ENCODE measurements at places on chromosomes 3 and 15.

- no peak for ATAC-seq
Measured at GRCh38 chr3:8627201-8627940, 17.2 kb downstream of the SSUH2 start.

DNA sequence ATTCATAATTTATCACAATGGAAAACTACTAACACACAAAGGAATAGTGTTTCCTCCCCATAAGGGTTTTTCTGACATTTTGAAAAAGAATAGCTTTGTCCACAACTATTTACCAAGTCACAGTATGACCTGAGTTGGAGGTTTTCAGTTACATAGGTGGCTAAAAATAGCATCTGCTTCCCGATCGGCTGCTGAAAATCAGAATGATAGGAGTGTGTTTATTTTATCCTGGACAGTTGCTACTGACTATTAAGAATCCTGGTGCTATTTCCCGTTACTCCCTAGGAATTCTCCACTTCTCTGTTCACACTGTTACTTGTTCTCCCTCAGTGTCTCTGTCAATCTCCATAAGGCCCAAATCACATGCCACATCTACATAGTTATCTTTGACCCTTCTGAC is 353.9 kb upstream of the RARB start:
- ATAC-seq, result no peak

- no peak for ATAC-seq
Measured at GRCh38 chr3:116034086-116034485, 410.8 kb downstream of the GAP43 start.

DNA sequence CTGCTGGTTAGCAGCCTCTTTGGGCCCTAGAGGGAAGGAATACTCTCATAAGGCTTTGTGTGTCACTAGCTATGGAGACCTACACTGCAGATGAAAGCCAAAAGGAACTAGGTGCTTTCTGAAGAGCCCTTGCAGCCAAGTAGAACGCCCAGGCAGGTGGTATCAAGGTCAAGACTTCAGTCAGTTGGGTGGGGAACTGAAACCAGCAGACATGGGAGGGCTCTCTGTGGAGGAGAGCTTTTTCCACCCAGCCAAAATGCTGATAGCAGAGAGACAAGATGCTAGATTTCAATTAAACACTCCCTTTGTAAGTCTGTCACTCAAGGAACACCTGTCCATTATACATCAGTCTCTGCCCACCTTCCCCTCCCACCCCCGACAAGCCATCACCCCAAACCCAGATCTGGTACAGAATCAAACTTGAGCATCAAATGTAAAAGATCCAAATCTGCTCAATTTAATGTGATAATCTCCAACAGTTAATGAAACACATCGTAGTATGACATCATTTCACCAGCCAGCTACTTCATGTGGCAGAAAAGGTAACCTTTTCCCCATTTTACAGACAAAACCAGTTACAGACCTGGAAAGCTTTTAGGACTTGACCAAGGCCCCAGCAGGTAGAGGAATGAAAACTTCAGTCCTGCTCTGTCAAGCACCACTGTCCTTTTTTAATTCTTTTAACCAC is 14.6 kb downstream of the MRPS25 start:
- no peak for ATAC-seq

DNA sequence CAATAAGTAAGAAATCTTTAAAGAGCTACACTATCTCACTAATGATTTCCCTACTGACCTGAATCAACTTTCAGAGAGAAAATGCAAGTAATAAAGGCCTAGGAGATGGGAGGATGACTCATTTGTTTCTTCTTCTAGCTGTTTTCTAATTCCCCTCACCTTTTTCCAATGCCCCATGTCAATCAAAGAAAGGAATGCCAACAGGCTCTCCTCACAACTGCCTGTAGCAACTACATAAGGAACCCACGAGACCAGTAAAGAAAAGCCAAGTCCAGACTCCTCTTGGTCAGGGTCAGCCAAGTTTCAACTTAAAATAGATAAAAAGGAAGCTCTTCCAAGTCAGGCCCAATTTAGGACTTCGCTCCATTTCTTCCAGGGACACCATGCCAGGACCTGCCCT is 201.9 kb downstream of the TNIK start:
- no peak for ATAC-seq
